Fibroblast of skin of abdomen (primary cell): ENCODE measurements at places on chromosomes 11 and 22.
A peak's percentile ranks its signal among the peaks of the same experiment; 100 is the strongest.

- no peak for DNase-seq
Observed at GRCh38 chr11:83025267-83025704, 46.4 kb downstream of the RAB30 start.

DNA sequence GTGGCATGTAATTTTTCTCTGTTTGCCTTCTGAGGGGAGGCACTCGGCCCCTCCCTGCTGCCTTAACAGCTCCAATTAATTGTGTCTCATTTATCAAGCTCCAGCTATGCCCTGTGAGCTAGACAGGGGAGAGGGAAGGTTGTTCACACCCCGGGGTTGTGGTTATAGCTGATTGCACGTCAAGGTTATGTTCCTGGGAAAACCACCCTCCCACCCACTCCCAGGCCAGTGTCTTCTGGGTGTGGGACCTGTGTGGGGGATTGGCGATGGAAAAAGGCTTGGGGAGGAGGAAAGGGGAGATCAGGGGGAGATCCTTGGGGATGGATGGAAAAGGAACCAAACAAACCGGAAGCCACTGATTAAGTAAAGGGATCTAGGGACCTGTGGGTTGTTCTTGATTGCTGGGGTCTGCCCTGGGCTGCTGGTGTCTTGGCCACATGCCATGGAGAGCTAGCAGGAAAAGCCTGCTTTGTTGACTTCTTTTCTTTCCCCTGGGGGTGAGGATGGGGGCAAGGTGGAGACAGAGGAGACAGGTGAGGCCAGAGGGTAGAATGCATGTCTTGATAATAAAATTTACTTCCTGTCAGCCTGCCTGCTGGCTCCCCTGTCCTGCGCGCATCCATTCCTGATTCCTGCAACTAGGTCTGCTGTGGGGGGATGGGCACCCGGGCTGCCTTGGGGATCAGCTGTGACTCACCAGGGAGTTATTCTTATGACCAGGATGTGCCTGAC, 13.5 kb upstream of the SORL1-AS1 start:
- peak; percentile 97 for DNase-seq

DNA sequence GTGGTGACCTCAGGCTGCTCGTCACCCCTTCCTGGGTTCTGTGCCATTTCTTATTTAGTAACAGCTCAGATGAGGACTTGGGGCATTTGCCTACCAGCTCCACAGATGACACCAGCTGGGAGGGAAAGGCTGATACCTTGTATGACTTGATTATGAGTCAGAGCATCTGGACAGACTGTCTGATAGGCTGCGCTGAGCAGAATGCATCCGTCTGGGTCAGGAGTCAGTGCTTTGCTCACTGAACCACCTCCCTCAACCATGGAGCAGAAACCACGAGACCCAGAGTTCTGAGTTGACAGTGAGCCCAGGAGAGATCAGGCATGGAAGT, 6.8 kb downstream of the ST14 start:
- peak; percentile 90 for DNase-seq

- DNase-seq: peak; percentile 54
Observed at GRCh38 chr11:57786436-57786835, 24.8 kb downstream of the CTNND1 start.

- no peak for DNase-seq
Observed at GRCh38 chr11:8839957-8840945, 70.7 kb upstream of the AKIP1 start.

DNA sequence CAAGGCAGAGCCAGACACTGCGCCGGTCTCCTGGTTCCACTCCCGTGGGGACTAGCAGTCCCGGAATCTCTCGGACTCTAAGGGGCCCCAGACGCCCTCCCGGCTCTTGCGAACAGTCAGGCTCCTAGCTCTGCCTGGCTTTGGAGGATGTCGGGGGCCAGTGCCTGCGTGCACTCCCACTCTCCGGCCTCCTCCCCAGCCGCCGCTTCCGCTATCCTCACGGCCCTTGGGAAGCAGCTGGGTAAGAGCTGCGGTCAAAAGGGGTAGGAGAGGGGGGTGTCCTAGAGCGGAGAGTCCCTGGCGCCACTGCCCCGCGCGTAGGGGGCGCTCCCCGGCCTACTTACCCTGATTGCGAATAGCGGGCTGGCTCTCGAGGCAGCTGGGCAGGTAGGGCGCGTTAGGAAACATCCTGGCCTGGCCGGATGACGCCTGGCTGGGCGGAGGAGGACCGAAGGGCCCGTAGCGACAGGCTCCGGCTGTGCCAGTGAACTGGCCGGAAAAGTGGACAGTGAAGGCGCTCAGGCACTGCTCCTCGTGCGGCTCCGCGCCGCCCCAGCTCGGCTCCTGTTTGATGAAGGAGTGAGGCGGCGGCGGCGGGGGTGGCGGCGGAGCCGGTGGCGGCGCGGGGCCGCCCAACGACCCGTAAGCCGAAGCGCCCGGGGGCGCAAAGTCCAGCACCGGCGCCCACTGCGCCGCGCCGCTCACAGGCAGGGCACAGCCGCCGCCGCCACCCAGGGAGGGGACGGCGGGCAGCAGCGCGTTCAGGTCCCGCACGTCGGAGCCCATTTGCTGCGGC, 785 bp downstream of the WT1 start:
- no peak for DNase-seq

- no peak for DNase-seq
Observed at GRCh38 chr11:116614306-116615210, 158.2 kb downstream of the BUD13 start.

GRCh38 chr11:76445121-76446084, 585 bp downstream of the EMSY start:
- DNase-seq: peak; percentile 90

DNA sequence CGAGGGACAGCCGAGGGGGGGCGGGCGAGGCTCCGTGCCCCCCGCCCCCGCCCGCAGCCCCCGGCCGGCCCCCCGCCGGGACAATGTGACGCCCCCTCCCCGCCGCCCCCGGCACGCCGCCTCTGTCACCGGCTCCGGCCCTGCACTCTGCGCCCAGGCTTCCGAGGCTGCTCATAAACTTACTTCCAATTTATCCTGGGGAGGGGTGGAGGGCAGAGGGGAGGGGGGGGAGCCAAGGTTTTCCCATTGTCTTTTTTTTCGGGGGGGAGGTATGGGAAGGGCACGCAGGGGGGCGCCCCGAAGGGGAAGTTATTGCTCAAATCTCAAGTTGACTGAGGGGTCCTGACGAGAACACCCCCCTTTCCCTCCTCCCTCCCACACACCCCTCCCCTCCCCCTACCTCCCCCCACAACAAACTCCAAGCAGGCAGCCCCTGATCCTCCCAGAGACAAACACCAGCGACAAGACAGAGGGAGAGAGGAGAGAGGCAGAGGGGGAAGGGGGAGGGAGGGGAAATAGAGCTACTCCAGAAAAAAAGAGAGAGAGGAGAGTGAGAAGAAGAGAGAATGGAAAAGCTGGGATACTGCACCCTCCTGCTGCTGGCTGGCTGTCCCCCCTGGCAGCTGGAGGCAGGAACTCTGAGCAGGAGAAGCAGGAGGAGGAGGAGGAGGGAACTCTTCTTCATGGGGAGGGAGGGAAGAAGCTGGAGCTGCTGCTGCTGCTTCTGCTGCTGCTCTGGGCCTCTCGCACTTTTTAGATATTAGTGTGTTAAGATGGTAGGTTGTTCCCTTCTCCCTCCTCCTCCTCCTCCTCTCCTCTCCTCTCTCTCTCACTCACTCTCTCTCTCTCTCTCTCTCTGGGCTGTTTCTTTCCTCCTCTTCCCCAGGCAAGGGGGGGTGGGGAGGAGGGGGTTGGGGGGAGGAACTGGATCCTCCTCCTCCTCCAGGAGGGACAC, 631 bp downstream of the PHF21A start:
- peak; percentile 84 for DNase-seq

DNA sequence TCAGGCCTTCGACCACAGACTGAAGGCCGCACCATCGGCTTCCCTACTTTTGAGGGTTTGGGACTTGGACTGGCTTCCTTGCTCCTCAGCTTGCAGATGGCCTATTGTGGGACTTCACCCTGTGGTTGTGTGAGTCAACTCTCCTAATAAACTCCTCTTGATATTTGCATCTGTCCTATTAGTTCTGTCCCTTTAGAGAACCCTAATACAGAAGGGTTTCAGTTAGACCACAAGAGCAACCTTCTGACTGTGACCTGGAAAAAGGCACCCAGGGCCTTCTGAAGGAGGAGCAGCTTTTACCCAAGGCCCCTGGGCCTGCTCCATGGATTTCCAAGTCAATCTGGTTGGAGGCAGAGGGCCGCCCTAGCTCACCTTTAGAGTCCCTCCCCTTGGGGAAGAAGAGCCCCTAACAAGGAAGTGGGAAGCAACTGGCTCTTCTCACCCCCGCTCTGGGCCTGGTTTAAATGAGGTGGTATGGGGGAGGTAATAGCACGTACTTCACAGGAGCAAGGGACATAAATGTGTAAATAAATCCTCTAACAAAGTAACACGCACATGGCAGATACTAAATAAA, 11.2 kb upstream of the CHST1 start:
- no peak for DNase-seq

DNA sequence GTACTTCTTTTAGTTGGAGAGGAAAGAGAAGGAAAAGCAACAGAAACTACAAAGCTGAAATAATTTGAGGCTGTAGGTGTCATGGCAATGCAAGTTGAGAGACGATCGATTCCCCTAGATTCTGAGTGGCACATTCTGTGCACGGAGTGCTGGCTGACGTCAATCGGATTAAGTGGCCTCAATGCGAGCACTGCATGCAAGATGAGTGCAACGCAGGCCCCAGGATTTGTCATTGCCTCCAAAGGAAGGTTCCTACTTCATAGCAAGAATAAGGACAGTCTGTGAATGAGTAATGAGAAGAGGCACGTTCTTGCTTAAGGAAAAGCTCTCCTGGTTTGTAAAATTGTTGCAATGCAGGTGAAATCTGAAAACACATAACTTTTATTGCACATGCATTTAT, 892.4 kb downstream of the KCNA4 start:
- DNase-seq: no peak

- peak; percentile 48 for DNase-seq
Observed at GRCh38 chr11:23995891-23996290, 501.0 kb upstream of the LUZP2 start.

GRCh38 chr11:113562981-113563461, 87.8 kb upstream of the DRD2 start:
- peak; percentile 18 for DNase-seq

GRCh38 chr11:119747868-119748660, 19.1 kb upstream of the NECTIN1 start:
- DNase-seq: no peak

- DNase-seq: no peak
Observed at GRCh38 chr22:48015701-48016100, 1253.3 kb downstream of the TBC1D22A start.

DNA sequence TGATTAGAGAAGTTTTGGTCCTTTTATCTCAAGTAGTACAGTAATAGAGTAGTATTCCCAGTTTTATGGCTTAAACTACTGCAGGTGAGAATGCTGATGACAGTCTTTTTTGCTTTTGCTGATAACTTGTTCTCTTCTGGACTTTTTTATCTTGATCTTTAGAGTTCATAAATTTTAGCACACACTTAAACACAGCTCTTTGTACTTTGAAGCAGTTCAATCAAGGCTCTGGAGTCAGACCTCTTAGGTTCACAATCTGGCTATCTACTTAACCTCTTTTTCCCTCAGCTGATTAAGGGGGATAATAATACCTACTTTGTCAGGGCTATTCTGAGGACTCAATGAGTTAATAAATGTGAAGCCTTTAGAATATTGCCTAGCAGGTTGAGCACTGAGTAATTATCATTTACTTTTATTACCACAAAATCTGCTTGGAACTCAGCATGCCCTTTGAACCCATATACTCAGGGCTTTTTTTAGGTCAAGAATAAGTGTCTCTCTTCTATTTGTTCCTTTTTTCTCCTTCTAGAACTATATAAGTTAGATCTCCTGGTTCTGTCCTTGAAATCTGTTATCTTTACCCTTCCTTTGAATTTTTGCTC, 51.9 kb downstream of the CSTF3 start:
- DNase-seq: no peak

DNA sequence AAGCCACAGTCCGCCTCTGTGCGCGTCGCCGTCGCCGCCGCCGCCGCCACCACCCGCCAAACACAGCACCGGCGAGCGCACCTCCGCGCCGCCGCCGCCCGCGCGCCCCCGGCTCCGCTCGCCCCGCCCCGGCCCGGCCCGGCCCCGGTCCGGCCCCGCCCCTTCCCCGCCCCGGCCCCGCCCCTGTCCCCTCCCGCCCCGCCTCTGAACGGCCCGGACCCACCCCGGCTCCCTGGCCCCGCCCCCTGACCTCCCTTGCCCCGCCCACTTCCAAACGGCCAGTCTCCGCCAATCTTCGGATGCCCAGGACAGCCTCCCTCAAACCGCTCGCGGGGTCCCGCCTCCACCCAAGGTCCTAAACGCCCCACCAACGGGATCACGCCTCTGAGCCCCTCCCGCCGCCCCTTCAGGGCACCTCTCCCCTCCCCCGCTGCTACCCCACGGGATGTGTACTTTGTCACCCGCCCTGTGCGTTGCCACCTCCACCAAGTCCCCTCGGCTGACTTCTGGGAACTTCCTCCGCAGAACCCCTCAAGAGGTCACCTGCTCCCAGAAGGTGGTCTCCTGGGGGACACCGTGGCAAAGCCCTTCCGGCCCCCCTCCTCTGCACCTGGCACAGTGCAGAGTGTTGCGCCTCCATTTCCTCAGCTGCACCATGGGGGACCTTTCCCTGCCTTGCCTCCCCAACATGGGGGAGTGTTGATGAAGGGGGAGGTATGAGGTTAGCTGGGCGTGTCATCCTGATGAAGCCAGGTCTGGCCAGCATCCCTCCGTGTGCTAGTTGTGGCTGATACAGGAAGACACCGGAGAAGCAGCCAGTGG, at the start of gene KIAA0930:
Gene KIAA0930, minus strand, starts transcription at position 85 of the 822 bp plus-strand sequence. CDS start 191 bp downstream, outside the sequence.
- peak; percentile 64 for DNase-seq

DNA sequence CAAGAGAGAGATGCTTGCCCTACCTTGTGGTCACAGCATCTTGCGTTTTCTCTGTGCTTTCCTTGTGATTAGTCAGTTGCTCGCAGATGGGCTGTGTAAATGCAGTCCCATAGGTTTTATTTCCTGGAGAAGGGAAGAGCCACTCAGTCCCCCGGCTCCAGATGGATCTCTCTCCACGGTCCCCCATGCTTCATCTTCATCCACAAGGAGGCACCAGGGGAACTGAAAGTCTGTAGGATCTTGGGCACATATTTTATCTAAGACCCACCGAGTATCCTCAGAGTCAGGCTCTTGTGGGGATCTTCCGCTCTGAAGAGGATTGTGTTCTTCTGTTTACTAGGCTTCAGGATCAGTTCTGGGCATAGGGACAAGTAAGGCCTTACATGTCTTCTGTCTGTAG, 66.8 kb upstream of the E2F8 start:
- no peak for DNase-seq

- no peak for DNase-seq
Observed at GRCh38 chr11:12234221-12234620, 123.8 kb downstream of the MICAL2 start.
